T-cell (primary cell): ENCODE measurements at places on chromosomes 1 and 21. TPM values are rescaled to one million over a fixed set of nuclear protein-coding genes. Genes with fewer than 3 reads are reported as not detected.

The XKR8 gene
- total RNA-seq: 7.7 TPM

The C1orf115 gene
- 1.0 TPM for total RNA-seq

- H3K4me3 ChIP-seq: no peak overlapping the region
- DNase-seq: no peak
- peaks cover 65% of the 10 kb centered on the region for H3K27me3 ChIP-seq
- no peaks in the 10 kb centered on the region for H3K36me3 ChIP-seq
Measured at GRCh38 chr1:47593013-47593568, 155.2 kb downstream of the FOXD2 start.

DNA sequence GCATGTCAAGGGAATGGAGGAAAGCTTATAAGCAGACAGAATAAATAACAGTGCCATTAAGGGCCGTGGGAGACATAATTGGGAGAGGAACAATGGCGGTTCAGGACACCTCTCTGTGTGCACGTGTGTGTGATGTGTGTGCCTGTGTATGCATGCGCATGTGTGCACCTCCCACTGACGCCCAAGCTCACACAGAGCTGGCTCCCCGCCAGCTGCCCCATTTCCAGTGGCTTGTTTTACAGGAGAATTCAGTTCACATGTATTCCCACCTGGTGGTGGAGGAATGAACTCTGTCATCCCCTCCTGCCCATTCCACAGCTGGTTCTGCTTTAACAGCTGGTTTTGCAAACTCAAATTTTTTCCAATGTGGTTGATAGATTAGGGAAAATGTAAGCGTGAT lies 262.2 kb downstream of the AJAP1 start:
- no peaks in the 10 kb centered on the region for H3K36me3 ChIP-seq
- no peak overlapping the region for H3K27ac ChIP-seq
- H3K4me3 ChIP-seq: no peak overlapping the region
- peaks cover 18% of the 10 kb centered on the region for H3K27me3 ChIP-seq
- DNase-seq: no peak

- no peaks in the 10 kb centered on the region for H3K27me3 ChIP-seq
- H3K36me3 ChIP-seq: no peaks in the 10 kb centered on the region
- H3K4me3 ChIP-seq: no peak overlapping the region
- H3K27ac ChIP-seq: no peak overlapping the region
Measured at GRCh38 chr1:178337091-178337706, 159.6 kb downstream of the CLEC20A start.

DNA sequence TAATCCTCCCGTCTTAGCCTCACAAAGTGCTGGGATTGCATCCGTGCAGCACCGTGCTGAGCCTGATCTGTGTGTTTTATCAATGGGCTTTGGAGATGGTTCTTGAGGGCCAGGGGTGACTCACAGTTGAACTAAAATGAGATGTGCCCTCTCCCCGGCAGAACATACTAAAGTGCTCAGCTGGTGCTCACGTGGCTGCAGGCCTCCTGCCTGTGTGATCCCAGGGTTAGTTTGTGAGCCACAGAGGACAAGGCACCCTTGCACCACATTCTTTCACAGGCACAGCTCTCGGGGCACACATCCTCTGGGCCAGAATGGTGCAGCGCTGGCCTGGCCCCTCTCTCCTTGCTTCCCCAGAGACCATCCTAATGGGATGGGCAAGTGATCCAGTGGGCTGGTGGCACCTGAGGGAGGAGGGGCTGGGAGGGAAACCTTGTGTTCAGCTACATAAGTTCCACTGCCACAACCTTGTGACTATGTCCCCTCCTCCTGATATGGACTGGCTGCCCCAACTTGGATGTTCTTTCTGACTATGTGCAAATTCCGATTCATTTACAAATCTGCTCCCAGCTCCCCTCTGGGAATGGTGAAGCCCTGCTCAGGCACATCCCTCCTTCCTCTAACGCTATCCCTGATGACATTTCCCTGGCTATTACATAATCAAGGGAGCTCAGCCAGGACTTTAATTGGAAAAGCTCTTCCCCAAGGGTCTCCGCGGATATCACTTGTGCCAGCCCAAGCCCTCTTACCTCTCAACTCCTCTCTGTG lies 197.0 kb upstream of the EDN2 start:
- H3K4me3 ChIP-seq: no peak overlapping the region
- no peaks in the 10 kb centered on the region for H3K27me3 ChIP-seq
- H3K4me1 ChIP-seq: peaks cover 74% of the 10 kb centered on the region
- no peaks in the 10 kb centered on the region for H3K36me3 ChIP-seq
- DNase-seq: no peak

DNA sequence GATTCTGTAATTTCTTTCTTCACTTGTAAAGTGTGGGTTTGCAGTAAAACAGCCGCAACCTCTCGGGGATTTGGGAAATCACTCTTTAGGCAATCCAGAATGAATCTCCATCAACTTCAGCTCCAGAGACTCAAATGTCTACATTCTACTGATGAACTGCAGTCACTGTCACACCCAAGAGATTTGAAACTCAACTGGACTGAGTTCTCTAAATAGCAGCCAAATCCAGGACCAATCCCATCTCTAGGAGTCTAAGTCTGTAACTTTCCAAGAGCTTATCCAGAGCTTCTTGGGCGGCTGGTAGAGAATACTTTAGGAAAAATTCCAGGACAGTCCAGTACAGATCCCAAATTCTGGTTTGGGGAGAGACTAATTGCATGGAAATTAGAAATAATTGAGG lies 62.9 kb downstream of the ADAMTS1 start:
- no peak overlapping the region for H3K4me3 ChIP-seq
- H3K27ac ChIP-seq: no peak overlapping the region
- no peaks in the 10 kb centered on the region for H3K36me3 ChIP-seq
- H3K4me1 ChIP-seq: no peaks in the 10 kb centered on the region
- DNase-seq: no peak
- H3K27me3 ChIP-seq: no peaks in the 10 kb centered on the region

DNA sequence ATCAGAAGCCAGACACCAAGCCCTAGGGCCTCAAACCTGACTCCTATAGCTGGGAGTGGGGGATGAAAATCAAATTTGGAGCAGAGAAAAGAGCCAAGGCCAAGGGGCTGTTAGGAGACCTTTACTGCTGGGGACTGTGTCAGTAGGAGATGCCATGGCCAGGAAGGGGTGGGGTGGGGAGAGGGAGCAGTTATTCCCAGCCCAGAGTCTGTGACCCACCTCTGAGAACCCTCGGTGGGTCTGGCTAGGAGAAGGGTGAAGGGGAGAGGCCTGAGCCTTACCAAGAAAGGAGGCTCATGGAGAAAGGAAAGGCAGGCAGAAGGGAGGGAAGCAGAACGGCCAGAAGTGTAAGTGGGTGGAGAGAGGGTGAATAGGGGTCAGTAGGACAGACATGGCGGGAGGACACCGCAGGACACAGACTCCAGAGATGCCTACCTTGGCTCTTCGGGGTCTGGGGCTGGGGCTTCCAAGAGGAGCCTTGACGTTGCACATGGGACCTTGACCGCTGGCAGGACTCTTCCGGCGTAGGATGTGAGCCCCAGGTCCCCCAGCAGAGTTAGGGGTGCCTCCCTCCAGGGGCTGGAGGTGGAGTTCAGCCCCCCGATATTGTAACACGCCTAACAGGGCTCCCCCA lies 1.2 kb downstream of the ADAMTS4 start:
- no peak for DNase-seq
- H3K27ac ChIP-seq: no peak overlapping the region
- no peak overlapping the region for H3K4me3 ChIP-seq
- peaks cover 24% of the 10 kb centered on the region for H3K4me1 ChIP-seq
- no peaks in the 10 kb centered on the region for H3K36me3 ChIP-seq
- no peaks in the 10 kb centered on the region for H3K27me3 ChIP-seq

- H3K4me1 ChIP-seq: no peaks in the 10 kb centered on the region
- no peak overlapping the region for H3K27ac ChIP-seq
- no peak for DNase-seq
- H3K36me3 ChIP-seq: no peaks in the 10 kb centered on the region
- H3K4me3 ChIP-seq: no peak overlapping the region
- no peaks in the 10 kb centered on the region for H3K27me3 ChIP-seq
Measured at GRCh38 chr1:110298991-110299390, 40.2 kb upstream of the RBM15 start.

DNA sequence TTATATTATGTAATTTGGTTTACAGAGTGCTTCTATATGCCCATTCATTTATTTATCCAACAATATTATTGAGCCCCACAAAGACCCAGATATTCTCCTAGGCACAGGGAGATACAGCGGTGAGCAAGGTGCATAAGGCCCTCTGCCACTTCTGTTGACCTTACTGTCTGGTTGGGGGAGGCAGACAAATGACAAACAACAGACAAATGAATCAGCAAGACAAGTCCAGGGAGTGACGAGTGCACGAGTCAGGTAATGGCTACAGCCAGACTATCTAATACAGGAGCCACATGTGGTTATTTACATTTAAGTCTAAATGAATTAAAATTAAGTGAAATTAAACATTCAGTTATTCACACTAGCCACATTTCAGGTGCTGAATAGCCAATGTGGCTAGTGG lies 22.0 kb upstream of the BCAR3 start:
- H3K4me3 ChIP-seq: no peak overlapping the region
- H3K27ac ChIP-seq: no peak overlapping the region
- DNase-seq: no peak
- H3K27me3 ChIP-seq: no peaks in the 10 kb centered on the region

DNA sequence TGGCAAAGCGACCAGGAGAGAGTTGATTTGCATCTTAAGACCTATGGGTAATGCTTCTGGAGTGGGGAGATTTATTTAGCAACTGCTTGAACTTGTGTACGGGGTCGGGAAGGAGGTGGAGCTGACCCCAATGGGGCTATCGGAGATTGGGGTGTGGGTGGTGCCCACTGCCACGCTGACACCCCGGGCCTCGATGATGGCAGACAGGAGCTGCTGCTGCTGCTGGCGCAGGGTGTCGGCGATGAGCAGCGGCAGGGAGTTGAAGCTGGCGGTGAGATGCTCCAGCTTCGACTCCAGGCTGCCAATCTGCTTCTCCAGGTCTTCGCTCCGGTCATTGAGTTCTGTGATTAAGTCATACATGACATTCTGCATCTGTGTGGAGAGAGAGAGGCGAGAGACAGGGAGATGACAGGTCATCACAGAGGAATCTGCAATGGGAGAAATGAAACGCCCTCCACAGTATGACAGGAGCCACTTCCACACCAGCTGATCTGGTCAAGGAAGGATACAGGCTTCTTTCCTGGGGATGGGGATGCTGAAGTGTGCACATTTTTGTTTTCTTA lies 100.0 kb upstream of the ADAR start:
- DNase-seq: no peak
- H3K27ac ChIP-seq: no peak overlapping the region
- no peaks in the 10 kb centered on the region for H3K4me1 ChIP-seq
